Left kidney (tissue), 8 donors: ENCODE measurements at places on chromosomes 3 and 15. TPM values are rescaled to one million over a fixed set of nuclear protein-coding genes. Genes with fewer than 3 reads are reported as not detected.

DNA sequence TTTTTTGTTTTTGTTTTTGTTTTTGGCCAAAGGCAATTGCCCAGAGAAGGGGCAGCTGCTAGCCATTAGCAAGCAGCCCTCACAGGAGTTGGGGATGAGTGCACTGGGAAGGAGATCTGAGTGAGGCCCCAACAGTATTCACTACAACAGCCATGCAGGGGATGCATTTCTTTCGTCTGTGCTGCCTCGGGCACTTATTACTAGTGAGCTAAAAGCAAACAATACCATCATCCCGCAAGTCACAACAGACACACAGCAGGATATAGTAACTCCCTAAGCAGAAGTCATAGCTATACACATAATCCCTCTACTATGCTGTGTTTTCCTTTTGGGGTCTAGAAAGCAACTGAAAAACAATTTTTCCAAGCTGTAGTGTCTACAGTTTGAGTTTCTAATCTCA lies 27.2 kb downstream of the CRTAP start:
- DNase-seq, result no peak

DNA sequence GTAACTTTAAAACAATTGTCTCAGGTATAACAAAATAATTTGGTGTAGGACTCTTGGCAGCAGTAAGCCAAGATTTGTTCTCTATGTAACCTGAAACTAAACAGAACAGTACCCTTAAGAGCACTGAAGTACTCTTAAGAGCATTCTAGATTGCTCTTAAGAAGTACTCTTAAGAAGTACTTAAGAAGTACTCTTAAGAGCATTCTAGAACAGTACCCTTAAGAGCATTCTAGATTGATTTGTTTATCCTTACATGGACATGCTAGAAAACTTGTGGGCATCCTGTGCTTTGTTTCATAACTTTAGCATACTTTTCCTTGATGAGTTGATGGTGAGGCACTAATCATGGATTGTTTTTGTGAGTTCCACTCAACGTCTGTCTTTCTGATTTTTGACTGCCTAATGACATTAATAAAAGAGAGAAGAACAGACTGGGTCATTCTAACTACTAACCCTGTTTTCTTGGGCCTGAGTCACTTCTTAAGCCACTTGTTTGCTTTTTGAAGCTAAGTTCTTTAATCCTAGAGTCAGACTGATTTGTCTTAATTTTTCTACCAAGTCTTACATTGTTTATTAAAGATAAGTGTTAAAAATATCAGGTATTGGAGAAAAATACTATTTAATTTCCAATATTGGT lies 57.2 kb upstream of the UTS2B start:
- no peak for DNase-seq

- no peak for DNase-seq
Measured at GRCh38 chr3:32256206-32256605, 17.7 kb downstream of the CMTM8 start.

DNA sequence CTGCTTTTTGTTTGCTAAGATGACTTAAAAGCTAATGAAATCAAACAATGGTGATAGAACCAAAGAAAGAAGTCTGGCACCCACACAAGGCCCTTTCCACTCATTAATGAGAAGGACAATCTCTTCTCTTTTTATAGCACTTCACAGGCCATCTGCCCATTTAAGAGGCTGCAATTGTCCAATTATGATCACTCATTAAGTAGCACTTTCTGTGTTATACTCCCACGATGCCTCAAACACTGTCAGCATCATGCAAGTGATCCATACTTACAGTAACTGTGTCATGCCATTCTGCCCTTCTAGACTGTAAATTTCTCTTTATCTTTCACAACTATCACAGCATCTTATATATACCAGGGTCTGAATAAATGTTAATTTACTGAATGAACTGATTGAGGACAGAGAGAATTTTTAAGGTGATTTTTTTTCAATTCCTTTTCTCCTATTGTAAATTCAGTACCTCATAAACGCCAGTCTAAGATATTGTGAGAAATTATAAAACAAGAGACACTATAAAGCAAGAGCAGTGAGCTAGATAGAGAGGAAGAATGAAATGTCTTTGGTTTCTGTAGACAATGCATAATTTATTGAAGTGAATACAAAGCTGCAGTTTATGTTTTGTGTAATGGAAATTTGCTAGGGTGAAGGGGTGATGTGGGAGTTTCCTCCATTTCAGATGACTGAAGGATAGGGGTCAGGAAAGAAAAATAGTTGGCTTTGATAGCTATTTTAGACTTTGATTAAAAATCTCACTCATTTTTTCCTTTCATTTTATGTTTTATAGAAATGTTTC lies 17.3 kb downstream of the CD200 start:
- DNase-seq, result no peak

DNA sequence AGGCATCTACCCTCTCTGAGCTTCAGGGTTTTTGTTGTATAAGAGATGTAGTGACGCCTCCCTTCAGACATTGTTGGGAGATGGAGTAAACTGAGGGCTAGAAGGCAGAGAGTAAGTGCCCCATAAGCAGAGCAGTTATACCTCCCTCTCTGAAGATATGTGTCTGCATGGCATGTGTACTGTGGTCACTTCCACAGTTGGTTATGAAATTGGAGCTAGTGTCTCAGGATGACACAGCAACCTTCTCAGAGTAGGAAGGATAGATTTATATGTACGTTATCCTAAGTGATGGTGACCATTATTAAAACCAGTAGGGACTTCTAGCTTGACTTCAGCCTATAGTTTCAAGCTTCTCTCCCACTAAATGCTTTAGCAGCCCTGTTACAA lies 17.9 kb downstream of the PXK start:
- no peak for DNase-seq

DNA sequence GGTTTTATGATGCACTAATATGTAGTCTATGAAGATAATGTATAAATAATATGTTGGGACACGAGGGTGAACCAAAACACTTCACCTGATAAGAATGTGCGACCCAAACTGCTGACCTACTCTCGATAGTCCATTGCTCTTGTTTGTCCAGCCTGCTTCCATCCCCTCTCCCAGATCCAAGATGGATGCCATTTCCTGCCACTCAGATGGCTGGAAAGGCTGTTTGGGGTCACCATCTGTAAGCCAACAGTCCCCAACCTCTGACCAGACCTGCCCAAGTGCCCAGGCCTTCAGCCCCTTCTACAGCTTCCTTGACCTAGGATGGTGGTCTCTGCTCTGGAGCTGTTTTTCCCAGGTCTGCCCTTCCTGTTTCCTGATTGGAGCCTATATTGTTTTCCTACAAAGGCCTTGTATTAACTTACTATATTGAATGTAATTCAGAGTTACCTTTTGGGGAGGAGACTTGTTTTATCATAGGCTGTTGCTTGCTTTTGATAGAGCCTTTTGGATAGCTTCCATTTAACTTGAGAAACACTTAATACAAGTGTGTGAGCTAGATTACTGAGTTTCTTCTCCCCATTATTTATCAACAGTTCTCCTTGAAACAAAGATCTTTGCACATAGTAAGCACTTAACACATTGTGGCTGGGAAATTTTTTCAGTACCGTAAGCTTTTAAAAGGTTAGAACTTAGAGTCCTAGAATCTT lies 5.0 kb upstream of the PAQR9 start:
- DNase-seq, result no peak

The HHATL gene
- 0.88 TPM for polyA plus RNA-seq

The UMPS gene
- polyA plus RNA-seq, result 46.5 TPM

The LRRC34 gene
- 18.1 TPM for polyA plus RNA-seq

The DTX3L gene
- 15.1 TPM for polyA plus RNA-seq
